ENCODE measurements at places on chromosomes 7 and 10.

GRCh38 chr10:69503896-69504265 is 52.6 kb downstream of the TSPAN15 start:
- DNase-seq, result no peak

- DNase-seq, result no peak
These were observed 151.0 kb upstream of the INSYN2A start for GRCh38 chr10:127347202-127347959.

DNA sequence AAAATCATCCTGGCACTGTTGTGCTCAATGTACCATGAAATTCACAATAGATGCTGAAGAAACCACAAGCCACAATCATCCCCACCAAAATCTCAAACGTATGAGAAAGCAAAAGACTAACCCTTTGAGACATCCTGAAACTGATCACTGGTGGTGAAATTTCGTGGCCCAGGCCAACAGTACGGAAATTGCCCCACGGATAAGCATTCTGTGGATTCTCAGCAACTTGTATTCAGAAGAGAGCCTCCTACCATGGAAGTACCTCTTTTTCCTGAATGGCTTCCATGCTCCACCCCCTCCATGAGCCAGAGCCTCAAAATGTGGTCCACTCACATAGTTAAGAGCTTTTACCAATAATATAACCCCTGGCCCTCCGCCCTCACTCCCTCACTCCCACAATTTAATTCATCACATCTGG is 163.9 kb upstream of the AUTS2 start:
- DNase-seq, result no peak

- DNase-seq, result no peak
These were observed 34.5 kb downstream of the FAM25A start for GRCh38 chr10:87054373-87055295.

DNA sequence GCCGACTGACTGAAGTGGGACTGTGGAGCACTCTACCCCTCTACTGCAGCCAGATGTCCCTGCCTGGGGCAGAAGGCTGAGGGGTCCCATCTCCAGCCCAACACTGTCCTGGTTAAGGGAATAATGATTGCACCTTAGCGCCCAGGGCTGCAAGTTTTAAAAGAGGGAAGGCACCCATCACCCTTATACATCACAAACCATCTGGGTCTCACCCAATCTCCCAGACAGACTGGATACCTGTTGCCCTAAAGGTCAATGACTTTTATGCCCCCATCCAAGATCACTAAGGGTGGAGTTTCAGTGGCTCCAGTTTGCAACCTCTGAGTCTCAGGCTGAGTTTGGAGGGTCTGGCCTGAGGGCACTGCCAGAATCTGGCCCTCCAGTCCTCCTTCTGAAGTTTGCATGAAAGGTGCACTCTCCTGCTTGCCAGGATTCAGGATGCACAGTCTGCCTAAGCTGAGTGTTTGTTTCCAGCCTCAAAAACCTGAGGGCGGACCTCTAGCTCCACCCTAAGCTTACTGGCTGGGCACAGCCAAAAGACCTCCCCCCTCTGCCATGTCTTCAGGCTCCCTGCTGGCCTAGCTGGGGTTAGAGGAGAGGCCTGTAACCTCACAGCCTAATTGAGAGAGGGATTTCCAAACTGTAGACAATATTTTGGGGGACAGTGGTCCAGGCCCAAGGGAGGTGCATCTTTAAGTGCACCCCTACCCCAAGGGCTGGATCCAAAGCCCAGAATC is 2.5 kb upstream of the EMX2 start:
- DNase-seq, result no peak

Data from ascending aorta (tissue), 2 donors.